ENCODE measurements at places on chromosomes 12 and 14.

DNA sequence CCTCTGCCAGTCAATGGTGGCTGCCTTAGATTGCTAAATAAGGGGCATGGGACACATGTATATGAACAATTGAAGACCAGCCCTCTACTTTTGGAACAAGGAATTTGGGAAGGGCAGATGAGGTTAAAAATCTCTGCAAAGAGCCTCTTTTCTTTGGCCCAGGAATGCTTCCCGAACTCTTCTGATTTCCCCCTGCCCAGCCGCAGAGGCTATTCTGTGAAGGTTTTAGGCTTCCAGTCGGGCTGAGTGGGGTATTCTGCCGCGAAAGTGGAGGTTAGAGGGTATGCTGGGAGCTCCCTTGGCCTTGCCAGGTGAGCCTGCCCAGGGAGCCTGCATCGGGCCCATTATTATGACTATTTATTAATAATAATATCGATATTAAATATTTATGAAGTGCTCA, 1.2 kb downstream of the POU6F1 start:
- no peak for DNase-seq

DNA sequence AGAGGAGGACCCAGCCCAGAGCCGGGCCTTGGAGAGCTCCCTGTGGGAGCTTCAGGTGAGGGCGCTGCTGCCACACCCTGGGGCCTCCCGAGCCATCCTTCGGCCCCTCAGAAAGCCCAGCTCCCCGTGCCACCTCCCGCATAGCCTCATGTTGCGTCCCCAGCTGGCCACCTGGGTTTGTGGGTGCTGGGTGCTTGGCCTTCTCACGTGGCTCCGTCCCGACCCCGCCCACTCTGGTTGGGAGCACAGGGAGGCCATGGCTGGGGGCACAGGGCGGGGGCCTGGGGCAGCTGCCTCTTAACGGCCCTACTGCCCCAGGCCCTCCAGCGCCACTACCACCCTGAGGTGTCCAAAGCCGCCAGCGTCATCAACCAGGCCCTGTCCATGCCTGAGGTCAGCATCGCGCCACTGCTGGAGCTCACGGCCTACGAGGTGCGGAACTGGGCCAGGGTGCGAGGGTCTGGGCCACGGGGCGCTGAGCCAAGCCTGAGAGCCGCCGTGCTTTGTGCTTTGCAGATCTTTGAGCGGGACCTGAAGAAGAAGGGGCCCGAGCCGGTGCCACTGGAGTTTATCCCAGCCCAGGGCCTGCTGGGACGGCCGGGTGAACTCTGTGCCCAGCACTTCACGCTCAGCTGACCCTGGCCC, 7.6 kb downstream of the NOC4L start:
- no peak for DNase-seq

DNA sequence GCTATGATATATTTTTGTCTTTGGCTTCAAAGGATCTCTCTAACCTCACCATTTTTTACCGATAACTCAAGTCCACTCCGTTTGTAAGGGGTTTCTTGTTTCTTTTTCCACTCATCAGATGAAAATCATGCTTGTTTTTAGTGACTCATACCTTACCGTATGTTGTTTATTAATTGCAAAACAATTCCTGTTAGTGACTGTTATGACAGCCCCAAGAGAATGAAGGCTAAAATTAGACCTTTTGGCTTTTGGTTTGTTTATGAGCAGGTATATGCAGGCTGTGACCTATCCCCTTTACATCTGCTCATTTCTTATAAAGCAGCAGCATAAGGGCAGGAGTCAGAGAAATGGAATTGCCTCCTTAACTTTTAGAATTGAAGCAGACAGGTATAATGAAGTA, 319.8 kb downstream of the CEP128 start:
- DNase-seq: peak; percentile 21

- no peak for DNase-seq
Measured at GRCh38 chr14:90733139-90733808, 83.0 kb downstream of the TTC7B start.

GRCh38 chr14:23008831-23009230, 1.1 kb downstream of the C14orf93 start:
- DNase-seq: no peak

DNA sequence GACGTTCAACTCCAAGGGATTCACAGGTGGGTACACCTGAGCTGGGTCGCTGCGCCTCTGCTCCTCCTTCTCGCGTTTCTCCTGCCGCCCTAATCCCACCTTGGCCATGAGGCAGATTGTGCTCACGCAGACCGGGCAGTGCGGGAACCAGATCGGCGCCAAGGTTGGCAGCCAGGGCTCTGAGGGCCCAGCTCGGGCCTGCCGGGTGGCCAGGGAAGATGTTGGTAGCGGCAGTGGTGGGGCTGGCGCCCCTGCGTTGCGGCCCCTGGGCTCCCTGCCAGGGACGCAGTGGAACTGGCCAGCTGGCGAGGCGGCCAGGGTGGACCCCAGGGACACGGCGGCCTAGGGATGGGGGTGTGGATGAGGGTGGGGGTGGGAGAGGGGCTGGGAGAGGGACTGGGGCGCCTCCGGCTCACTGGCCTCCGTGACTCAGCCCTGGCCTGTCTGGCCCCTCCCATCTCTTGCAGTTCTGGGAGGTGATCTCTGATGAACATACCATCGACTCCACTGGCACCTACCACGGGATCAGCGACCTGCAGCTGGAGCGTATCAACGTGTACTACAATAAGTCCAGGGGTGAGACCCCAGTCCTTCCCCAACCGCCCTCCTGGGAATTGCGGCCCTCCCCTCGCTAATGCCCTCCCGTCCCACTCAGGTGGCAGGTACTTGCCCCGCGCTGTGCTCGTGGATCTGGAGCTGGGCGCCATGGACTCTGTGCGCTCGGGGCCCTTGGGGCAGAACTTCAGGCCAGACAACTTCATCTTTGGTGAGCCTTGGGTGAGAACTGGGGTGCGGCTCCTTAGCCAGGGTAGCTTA, 114.9 kb upstream of the ALG10B start:
- DNase-seq: no peak

DNA sequence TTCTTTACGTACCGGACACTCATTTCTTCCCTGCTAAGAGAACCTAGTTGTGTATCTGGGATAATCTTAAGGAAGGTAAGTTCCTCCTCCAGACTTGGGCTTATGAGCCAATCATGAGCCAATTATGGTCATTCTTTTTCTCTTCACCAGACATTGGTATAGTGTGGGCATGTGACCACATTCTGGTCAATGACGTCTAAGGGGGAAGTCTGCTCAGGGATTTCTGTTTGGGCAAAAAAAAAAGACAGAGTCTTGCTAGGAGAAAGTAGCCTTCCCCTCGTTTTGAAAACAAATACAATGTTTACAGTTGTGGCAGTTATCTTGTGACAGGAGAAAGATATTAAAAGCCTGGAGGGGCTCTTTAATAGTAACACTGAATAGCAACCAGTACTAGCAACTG, 20.1 kb upstream of the PLXNC1 start:
- no peak for DNase-seq

DNA sequence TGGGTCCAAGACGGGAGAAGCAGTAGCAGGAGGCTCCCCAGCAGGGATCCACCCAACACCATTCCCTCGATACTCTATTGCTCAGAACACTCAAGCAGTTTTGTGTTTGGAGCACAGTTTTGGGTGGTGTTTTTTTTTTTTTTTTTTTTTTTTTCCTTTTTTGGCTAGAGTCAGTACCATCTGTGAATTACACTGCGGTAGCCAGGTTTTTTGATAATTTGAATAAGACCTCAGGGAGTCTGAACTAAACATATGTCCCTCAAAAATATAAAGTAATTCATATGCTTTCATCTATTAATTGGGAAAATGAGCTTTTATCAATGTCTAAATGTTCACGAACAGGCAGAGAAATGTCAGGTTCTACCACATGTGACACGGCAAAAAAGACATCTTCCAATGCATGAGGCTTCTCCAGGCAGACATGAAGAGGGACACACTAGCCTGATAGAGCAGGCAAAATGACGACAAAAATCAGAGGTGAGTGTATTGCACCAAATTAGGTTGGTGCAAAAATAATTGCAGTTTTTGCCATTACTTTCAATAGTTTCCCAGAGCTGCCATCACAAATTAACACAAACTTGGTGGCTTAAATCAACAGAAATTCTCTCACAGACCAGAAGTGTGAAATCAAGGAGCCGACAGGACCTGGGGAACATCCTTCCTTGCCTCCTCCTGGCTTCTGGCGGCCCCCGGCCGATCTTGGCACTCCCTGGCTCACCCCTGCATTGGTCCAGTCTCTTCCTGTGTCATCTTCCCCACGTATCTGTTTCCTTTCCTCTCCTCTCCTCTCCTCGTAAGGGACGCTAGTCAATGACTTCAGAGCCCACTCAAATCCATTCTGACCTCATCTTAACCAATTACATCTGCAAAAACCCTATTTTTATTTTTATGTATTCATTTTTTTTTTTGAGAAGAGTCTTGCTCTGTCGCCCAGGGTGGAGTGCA, 33.9 kb downstream of the FOXN3 start:
- no peak for DNase-seq

GRCh38 chr12:32765906-32766305, 10.2 kb upstream of the YARS2 start:
- no peak for DNase-seq

- DNase-seq: no peak
Measured at GRCh38 chr12:46158501-46158900, 110.3 kb downstream of the SLC38A1 start.

GRCh38 chr12:112800183-112800582, 8.6 kb downstream of the RPH3A start:
- no peak for DNase-seq

DNA sequence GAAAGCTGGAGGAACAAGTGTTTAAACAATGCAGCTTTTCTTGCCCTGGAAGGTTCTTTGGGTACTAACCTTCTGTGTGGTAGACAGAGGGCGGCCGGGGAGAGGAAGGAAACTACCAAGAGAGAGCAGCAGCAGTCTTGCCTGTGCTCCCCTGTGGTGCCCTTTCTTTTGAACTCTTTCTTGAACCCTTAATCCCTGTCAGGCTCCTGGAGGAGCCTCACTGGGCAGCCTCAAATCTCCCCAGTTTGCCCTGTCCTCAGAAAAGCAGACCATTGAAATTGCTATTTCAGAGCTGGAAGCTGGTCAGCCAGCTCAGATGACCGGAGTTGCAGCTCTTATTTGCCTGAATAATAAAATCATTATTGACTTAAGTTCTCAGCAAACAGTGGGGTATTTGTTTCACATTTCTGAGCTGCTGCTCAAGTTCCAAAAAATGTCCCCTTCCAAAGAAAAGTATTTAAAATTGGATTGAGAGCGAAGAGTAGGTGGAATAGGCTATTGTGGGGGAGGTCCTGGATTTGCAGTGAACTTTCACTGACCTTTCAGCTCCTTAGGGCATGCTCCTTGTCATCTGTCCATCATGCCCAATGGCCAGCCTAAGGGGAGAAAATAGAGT, 42.1 kb upstream of the RNASE3 start:
- no peak for DNase-seq

GRCh38 chr12:49088150-49088931, 6.3 kb downstream of the DHH start:
- DNase-seq: peak; percentile 88

DNA sequence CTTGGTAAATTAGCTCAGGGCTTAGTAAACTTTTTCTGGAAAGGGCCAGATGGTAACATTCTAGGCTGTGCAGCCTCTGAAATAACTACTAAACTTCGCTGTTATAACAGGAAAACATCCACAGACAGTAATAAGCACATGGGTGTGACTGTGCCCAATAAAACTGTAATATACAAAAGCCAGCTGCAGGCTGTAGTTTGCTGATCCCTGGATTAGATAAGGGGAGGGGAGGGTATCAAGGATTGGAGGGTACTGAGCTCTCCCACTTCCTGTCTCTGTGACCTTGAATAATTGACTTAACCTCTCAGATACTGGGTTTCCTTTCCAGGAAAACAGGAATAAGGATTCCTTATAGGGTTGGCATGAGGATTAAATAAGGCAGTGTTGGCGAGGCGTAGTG, 81.2 kb downstream of the CCDC60 start:
- DNase-seq: no peak

GRCh38 chr12:110670161-110670701, 18.7 kb downstream of the HVCN1 start:
- DNase-seq: no peak

GRCh38 chr12:122035292-122035691, 13.6 kb downstream of the BCL7A start:
- no peak for DNase-seq

DNA sequence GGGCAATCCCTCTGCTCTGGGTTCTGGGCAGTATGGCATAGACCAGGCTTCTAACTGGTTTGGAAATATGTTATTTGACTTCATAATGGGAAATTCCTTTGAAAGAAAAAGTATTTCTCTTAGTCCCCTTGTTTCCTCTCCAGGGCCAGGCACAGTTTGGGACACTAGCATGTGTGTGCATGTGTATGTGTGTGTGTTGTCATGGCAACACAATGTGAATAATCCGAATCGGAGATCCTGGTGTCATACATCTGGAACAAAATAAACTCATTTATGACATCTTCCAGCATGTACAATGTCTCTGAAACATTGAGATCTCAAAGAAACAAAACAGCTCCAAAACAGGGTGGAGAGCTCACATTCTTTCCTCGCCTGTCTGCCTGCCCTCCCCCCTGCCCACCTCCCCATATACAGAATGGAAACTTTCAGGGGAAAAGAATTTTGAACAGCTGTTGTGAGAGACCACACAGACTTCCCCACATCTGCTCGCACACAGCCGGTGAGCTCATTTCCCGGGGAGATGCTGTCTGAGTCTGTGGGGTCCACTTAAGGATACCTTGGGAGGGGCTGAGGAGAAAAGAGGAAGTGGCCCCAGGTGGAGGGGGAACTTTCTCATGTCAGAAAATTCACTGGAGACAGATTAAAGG, 55.5 kb upstream of the PARP11 start:
- no peak for DNase-seq

DNA sequence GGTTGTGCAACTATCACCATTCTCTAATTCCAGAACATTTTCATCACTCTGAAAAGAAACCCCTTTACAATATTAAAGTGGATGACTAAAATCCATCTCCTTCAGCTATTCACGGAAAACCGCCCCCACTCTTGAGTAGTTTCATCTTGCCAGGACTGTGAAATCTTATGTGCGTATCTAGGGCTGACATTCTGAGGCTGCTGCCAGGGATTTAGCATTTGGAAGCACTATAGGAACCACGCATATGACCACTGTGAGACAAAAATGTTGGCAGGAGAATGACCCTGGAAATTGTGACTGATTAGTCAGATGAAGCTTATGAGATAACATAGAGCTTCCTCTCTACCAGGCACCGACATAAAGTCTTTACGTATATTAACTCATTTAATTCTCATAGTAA, 305.2 kb upstream of the PDE3A start:
- DNase-seq: no peak

DNA sequence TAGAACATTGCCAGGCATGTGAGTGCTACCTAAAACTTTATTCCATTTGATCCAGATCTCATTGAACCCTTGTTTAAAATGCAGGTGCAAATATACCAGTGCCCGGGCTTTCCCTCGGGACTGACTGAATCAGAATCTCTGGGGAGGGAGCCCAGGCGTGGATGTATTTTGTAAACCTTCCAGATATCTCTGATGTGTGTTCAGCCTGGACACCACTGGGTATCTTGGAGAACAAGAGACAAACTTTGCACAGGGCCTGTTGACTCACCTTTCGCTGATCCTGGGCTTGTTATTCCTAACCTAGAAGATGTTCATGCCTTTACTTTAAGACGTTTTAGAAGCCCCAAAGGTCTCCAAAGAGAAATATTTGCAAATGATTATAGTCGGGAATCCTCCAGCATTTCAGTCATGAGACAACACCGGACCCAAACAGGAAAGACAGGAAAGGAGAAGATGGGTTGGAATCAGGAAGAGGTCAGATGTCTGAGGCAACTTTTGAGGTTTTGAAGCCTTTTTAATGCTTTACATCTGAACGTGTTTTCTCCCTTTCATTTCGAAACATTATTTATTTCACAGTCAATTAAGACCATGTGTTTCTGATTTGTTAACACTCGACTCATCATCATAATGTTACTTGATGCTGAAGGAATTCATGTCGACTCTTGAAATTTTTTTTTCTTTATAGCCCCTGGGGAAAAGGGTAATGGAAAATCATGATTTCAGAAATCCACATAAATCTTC, 118.6 kb downstream of the PLXNC1 start:
- DNase-seq: peak; percentile 76
